ENCODE measurements at places on chromosomes 6 and 20.

DNA sequence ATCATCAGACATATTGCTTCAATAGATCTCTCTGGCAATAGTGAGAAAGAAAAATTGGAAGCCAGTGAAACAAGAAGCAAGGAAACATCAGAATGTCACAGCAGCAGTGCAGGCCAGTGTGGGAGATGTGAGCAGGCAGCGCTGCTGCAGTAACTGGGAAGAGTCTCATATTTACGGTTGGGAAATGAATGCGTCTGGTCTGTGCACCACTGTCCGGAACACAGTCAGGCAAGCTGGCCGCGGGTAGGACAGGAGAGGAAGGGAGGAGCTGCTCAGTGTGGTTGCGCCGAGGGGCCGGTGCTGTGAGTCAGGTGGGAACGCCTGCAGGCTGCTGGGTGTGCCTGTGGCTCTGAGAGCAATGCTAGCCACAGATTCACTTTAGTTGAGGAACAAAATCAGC is 6.4 kb upstream of the PSMG4 start:
- H3K36me3 ChIP-seq: no peaks in the 10 kb centered on the region
- H3K4me1 ChIP-seq: peaks cover 36% of the 10 kb centered on the region
- H3K27me3 ChIP-seq: peaks cover 11% of the 10 kb centered on the region
- no peak for DNase-seq
- H3K27ac ChIP-seq: no peak overlapping the region
- no peak overlapping the region for H3K4me3 ChIP-seq

DNA sequence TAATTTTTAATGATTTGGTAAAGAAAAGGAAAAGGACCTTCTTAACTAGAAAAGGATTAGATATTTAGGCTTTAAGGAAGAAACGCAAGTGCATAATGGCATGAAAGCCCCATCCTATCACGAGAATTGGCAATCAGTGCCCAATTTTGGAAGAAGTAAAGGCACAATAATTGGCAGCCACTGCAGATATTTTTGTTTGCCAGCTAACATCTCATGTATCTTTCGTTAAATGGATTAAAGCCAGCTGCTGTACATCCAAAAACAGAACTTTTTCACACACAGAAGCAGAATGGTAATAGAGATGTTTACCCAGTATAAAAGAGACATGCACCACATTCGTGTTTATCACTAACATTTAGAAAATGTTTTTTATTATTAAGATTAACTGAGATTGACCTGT is 180.3 kb downstream of the C6orf118 start:
- no peaks in the 10 kb centered on the region for H3K4me1 ChIP-seq
- peaks cover 2% of the 10 kb centered on the region for H3K27me3 ChIP-seq
- H3K36me3 ChIP-seq: no peaks in the 10 kb centered on the region
- H3K27ac ChIP-seq: no peak overlapping the region

DNA sequence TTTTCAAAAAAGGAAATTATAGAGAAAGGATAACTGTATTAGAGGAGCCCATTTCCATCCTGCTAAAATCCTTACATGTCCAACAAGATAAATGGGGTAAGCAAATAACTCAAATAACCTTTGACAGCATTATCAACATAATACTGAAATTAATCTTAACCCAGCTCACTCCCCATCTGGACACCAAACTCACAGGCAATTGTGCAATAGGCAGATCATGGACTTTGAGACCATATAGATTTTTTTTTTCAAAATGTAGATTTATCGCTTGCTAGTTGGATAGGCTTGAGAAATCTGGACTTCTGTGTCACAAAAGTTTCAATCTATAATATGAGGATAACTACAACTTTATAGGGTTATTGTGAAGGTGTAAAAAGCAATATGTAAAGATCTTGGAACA is 134.4 kb upstream of the ASCC3 start:
- no peaks in the 10 kb centered on the region for H3K36me3 ChIP-seq
- no peak overlapping the region for H3K27ac ChIP-seq
- peaks cover 8% of the 10 kb centered on the region for H3K27me3 ChIP-seq
- H3K4me3 ChIP-seq: no peak overlapping the region
- no peaks in the 10 kb centered on the region for H3K4me1 ChIP-seq

DNA sequence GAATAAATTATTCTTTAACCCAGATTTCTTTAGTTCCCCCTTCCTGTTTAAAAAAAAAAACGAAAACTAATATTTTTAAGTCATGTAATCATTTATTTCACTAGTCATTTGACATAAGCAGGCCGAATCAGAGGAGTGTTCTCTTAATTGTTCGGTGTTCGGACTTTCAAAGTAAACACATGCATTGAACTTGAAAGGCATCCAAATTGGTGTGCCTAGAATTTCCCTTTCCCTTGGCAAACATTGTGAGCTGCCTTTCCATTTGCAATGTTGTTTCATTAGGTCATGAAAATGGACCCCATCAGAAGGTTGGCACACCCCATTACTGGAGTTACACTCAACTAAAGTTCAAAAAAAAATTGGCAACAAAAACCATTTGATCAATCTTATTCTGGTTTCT is 283.0 kb upstream of the MARCKS start:
- no peak overlapping the region for H3K27ac ChIP-seq
- peaks cover 9% of the 10 kb centered on the region for H3K4me1 ChIP-seq

GRCh38 chr20:38162878-38163875 is 1.9 kb downstream of the TGM2 start:
- H3K4me1 ChIP-seq: peaks cover 32% of the 10 kb centered on the region
- peak overlapping the region; percentile 6 for H3K27ac ChIP-seq
- no peak for DNase-seq
- H3K36me3 ChIP-seq: no peaks in the 10 kb centered on the region
- H3K27me3 ChIP-seq: no peaks in the 10 kb centered on the region

DNA sequence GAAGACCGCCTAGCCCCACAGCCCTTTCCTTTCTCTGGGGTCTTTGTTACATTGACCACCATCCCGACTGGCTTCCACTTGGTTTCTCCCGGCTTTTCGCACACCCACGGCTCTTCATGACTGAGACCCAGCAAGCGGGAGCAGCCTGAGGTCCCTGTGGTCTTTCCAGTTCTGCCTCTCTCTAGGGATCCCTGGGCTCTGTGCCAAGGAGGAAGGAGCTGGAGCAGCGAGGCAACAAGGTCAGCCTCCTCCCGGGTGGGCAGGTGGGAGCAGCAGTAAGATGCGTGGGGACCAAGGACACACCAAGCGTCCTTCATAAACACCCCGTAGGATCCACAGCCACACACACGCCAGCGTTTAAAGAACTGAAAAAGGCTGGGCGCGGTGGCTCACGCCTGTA is 29.6 kb upstream of the MRGBP start:
- H3K36me3 ChIP-seq: no peaks in the 10 kb centered on the region
- H3K4me3 ChIP-seq: peak overlapping the region; percentile 52
- peak; percentile 65 for DNase-seq

Measured in mesothelial cell of epicardium (in vitro differentiated cells).